Upper lobe of right lung (tissue), 1 donor: ENCODE measurements at places on chromosomes 16 and 17. TPM values are rescaled to one million over a fixed set of nuclear protein-coding genes. Genes with fewer than 3 reads are reported as not detected.

- peaks cover 4% of the 10 kb centered on the region for H3K27me3 ChIP-seq
- DNase-seq, result no peak
- peaks cover 21% of the 10 kb centered on the region for H3K4me1 ChIP-seq
Measured at GRCh38 chr17:47987240-47987835, 16.4 kb downstream of the CDK5RAP3 start.

DNA sequence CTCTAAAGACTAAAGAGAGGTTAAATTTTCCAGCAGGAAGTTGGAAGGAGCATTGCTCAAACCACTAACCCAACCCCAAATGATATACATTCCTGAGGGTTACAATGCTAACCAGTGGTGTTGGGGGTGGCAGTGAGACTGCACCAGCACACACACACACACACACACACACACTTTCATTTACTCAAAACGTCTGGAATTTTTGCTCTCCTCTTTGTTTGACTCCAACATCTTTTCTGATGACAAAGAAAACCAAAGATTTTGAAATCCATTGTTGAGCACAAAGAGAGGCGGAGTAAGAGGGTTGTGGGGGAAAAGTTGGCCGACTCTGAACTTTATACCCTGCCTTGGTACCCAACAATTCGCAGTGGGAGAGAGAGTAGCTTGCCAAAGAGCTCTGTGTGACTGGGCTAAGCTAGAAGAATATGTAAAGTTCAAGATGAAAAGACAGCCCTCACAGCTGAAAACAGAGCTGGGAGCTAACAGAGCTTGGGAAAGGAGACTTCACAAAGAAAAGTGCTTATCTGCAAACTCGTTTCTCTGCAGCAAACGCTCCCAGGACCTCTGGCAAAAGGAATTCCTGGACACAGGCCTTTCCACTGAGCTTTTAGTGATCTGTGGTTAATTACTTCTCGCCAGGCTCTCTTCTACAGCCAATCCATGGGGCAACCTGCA, 426.0 kb upstream of the CDH11 start:
- DNase-seq, result no peak
- no peaks in the 10 kb centered on the region for H3K27me3 ChIP-seq

- no peaks in the 10 kb centered on the region for H3K27me3 ChIP-seq
- no peak overlapping the region for H3K4me3 ChIP-seq
- H3K27ac ChIP-seq, result no peak overlapping the region
- DNase-seq, result no peak
- H3K36me3 ChIP-seq, result peaks cover 70% of the 10 kb centered on the region
Measured at GRCh38 chr16:89280546-89281188, 63.2 kb downstream of the ZNF778 start.

- no peak overlapping the region for H3K27ac ChIP-seq
- H3K4me1 ChIP-seq, result no peaks in the 10 kb centered on the region
- H3K27me3 ChIP-seq, result no peaks in the 10 kb centered on the region
- no peak overlapping the region for H3K4me3 ChIP-seq
- no peaks in the 10 kb centered on the region for H3K36me3 ChIP-seq
- no peak for DNase-seq
Measured at GRCh38 chr16:46629331-46630219, 8.4 kb upstream of the SHCBP1 start.

GRCh38 chr16:66996983-66997358, 8.6 kb downstream of the CES4A start:
- H3K27me3 ChIP-seq, result no peaks in the 10 kb centered on the region
- H3K4me3 ChIP-seq, result no peak overlapping the region
- H3K4me1 ChIP-seq, result peaks cover 19% of the 10 kb centered on the region
- peak overlapping the region; percentile 66 for H3K27ac ChIP-seq
- DNase-seq, result no peak
- no peaks in the 10 kb centered on the region for H3K36me3 ChIP-seq

GRCh38 chr16:21186326-21186691, 25.1 kb downstream of the ZP2 start:
- no peak overlapping the region for H3K4me3 ChIP-seq
- no peaks in the 10 kb centered on the region for H3K27me3 ChIP-seq

GRCh38 chr17:44123356-44124117, at the start of gene HDAC5:
Gene HDAC5, minus strand, starts transcription at chr17:44123641. Its CDS starts 6,126 bp downstream, at chr17:44117515.
- peak; percentile 98 for DNase-seq
- no peaks in the 10 kb centered on the region for H3K27me3 ChIP-seq
- no peaks in the 10 kb centered on the region for H3K36me3 ChIP-seq

GRCh38 chr17:15469260-15469659, 1.8 kb upstream of the CDRT4 start:
- H3K4me3 ChIP-seq, result no peak overlapping the region
- H3K36me3 ChIP-seq, result no peaks in the 10 kb centered on the region
- H3K27me3 ChIP-seq, result no peaks in the 10 kb centered on the region

DNA sequence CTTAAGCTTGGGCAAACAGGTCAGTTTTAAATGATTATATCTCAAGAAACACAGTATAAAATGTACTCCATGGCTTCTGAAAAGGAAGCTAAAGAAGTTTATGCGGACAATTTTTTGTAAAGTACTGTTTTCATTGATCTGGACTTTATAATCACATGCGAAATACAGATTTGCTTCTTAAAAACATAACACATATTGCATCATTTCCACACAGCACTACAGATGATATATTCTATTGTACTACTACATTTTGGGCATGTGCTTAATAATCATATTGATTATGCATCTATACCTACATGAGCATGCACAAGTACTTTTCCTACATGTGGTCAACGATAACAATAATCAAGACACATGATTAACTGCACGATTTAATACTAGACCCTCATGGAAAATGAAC, 22.5 kb downstream of the TRIM37 start:
- H3K27ac ChIP-seq, result no peak overlapping the region
- H3K4me1 ChIP-seq, result no peaks in the 10 kb centered on the region
- no peaks in the 10 kb centered on the region for H3K27me3 ChIP-seq

GRCh38 chr17:48735062-48735351, 6.5 kb upstream of the HOXB13 start:
- no peak overlapping the region for H3K4me3 ChIP-seq
- DNase-seq, result peak; percentile 29
- H3K27me3 ChIP-seq, result peaks cover 99% of the 10 kb centered on the region
- no peak overlapping the region for H3K27ac ChIP-seq

DNA sequence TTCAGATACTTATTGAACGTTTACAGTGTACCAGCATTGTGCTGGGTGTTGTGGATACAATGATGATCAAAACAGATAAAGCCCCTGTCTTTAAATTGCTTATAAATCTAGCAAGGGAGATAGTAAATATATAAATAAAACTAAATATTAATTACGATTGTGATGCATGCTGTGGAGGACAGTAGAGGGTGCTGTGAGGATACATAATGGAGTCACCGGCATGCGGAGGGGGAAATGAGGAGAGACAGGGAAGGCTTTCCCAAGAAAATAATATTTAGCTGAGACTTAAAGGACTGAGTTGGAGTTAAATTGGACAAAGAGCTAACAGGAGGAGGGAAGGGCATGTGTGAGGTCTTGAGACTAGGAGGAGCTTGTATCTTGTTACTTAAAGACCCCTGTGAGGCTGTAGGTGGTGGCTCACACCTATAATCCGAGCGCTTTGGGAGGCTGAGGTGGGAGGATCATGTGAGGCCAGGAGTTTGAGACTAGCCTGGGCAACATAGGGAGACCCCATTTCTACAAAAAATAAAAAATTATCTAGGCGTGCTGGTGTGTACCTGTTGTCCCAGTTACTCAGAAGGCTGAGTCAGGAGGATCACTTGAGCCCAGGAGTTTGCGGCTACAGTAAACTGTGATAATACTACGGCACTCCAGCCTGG, 2.4 kb downstream of the DHRS7B start:
- no peak overlapping the region for H3K4me3 ChIP-seq
- H3K27me3 ChIP-seq, result no peaks in the 10 kb centered on the region
- no peak overlapping the region for H3K27ac ChIP-seq
- H3K4me1 ChIP-seq, result peaks cover 24% of the 10 kb centered on the region
- H3K36me3 ChIP-seq, result no peaks in the 10 kb centered on the region
- DNase-seq, result no peak

DNA sequence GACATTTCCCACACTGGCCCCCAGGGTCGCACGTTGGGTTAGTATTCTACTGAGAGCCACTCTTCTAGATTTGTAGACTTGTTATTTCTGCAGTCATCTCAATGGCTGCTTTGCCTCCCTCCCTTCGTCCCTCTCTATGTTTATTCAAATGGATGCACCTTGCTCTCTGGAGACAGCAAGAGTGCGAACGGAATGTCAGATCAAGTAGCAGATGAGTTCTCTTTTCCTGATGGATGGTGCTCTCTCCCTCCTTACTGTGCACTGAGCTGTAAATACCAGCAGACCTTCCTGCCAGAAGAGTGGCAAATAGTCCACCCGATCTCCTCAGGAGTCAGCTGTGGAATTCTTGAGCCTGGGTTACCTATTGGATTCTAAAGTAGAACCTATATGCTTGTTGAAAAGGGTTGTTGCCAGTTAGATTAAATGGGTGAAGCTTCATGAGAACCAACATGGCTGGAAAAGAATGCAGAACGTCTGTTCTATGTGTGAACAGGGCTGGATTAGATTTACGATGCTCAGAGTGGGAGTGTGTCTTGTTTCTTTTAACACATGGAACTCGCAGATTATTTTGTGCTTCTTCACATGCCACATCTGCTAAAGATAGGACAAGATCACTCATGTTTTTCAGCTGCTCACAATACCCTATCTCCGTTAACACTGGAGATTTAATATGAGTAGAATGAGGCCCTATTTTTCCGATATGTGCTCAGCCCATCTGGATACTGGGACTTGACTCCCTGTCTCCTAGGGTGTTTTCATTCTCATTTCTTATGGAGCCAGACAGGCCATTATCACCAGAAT, 6.1 kb downstream of the GNAO1 start:
- H3K27ac ChIP-seq, result no peak overlapping the region
- peaks cover 38% of the 10 kb centered on the region for H3K27me3 ChIP-seq
- no peak for DNase-seq
- peaks cover 9% of the 10 kb centered on the region for H3K4me1 ChIP-seq
- no peaks in the 10 kb centered on the region for H3K36me3 ChIP-seq
- no peak overlapping the region for H3K4me3 ChIP-seq

MEOX1 gene
- total RNA-seq, result 1.5 TPM

TLCD3B gene
- not detected for total RNA-seq

MYH3 gene
- 2.8 TPM for total RNA-seq

MMP25 gene
- total RNA-seq, result 12.8 TPM

ITGB3 gene
- 6.6 TPM for total RNA-seq

SPATA32 gene
- total RNA-seq, result not detected

AXIN2 gene
- 63.6 TPM for total RNA-seq
